Stimulated activated CD8-positive, alpha-beta memory T cell treated with anti-CD3 and anti-CD28 coated beads, Interleukin-4, amount 100 ng/mL, for 4 hours (primary cell): ENCODE measurements at places on chromosomes 2 and 18.
A peak's percentile ranks its signal among the peaks of the same experiment; 100 is the strongest.

GRCh38 chr2:144501118-144501517 lies 18.8 kb downstream of the ZEB2 start:
- no peak for DNase-seq

- DNase-seq = no peak
Observed at GRCh38 chr18:58527285-58527951, 101.5 kb downstream of the ALPK2 start.

- peak; percentile 24 for DNase-seq
Observed at GRCh38 chr2:127829845-127830246, 18.9 kb upstream of the WDR33 start.

- no peak for DNase-seq
Observed at GRCh38 chr2:237196409-237196808, 110.7 kb downstream of the COPS8 start.

- DNase-seq = no peak
Observed at GRCh38 chr18:3973191-3973850, 481.8 kb downstream of the DLGAP1 start.

DNA sequence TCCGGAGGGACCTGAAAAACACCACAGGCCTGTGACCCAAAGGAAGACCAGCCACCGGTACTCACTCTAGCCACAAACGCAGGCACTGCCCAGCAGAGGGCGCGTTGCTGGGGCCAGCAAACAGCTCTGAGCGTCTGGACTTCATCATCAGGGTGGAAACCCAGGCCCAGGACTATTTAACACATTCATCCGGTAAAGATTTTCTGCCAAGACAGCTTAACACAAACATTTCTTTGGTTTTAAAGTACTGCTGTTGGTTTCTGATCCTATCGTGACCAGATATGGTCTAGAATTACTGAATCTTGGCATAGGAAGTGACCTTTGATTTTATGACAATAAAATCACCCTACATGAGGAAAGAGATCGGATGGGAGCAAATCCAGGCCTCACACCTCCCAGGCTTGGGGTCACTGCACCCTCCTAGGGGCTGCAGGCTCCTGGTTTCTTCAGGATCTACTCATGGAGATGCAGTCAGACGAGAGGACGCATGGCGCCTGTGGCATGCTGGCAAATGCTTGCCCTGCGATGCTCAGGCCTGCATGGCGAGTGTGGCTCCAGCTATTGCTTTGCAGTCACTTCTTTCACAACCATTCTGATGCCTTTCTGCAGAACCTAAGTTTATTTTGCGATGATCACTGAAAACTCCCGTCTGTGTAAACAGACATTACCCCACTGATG lies 130.4 kb downstream of the COL4A4 start:
- DNase-seq = no peak

DNA sequence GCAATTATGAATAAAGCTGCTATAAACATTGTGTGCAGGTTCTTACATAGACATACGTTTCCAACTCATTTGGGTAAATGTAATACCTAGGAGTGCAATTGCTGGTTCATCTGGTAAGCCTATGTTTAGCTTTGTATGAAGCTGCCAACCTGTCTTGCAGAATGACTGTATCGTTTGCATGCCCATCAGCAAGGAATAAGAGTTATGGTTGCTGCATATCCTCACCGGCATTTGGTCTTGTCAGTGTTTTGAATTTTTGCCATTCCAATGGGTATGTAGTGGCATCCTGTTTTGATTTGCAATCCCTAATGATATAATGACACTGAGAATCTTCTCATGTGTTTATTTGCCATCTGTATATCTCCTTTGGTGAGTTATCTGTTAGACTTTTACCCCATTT lies 20.7 kb downstream of the CCDC150 start:
- DNase-seq = no peak

- no peak for DNase-seq
Observed at GRCh38 chr2:203728321-203728720, 21.9 kb downstream of the CD28 start.

- DNase-seq = no peak
Observed at GRCh38 chr2:200171731-200172482, 134.6 kb upstream of the SPATS2L start.

DNA sequence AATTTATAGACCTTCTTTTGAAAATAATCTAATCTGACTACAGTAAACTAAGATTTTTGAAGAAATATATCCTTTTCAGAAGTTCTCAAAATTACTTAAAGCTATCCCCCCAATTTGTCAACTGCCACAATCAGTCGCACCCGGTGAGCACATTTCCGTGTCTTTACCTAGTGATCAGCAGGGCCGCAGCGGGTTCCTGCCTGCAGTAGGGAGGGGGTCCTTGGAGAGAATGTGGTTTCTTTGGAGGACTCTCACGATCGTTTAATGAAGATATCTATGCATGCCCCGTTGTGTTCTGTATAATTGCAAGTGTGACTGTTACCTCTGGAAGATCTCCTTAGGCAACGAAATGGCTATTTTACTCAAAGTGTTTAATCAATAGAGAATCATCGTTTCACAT lies 251.9 kb upstream of the RAB12 start:
- DNase-seq = no peak

DNA sequence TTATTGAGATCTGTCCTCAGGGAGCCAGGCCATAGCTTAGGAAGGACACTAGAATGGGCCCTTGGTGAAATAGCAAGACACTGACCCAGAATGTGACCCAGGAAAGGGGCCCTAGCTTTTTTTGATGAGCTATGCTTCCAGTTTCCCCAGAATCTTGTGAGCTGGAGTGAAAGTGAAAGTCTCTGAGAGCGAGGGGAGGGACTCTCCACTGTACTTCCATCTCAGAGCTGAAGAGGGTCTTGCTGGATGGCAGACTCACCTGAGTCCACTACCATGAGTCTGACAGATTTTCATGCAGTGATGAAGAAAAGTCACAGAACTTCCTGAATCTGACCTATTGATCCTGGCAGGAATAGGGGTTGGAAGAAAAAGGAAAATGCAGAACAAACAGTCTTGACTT lies 3.1 kb downstream of the ARHGAP25 start:
- no peak for DNase-seq

DNA sequence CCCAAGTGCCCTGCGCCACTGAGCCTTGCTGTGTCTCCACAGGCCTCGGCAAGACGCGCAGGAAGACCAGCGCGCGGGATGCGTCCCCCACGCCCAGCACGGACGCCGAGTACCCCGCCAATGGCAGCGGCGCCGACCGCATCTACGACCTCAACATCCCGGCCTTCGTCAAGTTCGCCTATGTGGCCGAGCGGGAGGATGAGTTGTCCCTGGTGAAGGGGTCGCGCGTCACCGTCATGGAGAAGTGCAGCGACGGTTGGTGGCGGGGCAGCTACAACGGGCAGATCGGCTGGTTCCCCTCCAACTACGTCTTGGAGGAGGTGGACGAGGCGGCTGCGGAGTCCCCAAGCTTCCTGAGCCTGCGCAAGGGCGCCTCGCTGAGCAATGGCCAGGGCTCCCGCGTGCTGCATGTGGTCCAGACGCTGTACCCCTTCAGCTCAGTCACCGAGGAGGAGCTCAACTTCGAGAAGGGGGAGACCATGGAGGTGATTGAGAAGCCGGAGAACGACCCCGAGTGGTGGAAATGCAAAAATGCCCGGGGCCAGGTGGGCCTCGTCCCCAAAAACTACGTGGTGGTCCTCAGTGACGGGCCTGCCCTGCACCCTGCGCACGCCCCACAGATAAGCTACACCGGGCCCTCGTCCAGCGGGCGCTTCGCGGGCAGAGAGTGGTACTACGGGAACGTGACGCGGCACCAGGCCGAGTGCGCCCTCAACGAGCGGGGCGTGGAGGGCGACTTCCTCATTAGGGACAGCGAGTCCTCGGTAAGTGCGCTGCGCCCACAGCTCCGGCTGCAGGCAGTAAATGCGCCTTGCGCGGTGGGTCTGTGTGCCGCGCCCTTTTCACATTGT lies 136.8 kb downstream of the NCK2 start:
- no peak for DNase-seq

DNA sequence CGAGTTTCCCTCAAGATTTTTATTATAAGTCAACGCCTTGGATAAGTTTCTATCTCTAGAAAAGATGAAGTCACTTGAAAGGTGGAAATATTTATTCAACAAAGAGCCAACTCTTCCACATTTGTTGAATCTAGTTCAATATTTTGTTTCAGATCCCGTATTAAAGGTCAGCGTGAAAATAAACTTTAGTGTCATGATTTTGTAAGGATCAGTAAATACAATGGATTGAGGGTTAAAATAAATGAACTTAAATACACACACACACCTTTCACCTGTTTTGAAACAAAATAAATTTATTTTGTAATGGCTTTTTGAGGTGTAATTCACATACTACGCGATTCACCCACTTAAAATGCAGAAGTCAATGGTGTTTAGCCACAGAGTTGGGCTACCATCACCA lies 16.0 kb upstream of the NPPC start:
- DNase-seq = no peak

DNA sequence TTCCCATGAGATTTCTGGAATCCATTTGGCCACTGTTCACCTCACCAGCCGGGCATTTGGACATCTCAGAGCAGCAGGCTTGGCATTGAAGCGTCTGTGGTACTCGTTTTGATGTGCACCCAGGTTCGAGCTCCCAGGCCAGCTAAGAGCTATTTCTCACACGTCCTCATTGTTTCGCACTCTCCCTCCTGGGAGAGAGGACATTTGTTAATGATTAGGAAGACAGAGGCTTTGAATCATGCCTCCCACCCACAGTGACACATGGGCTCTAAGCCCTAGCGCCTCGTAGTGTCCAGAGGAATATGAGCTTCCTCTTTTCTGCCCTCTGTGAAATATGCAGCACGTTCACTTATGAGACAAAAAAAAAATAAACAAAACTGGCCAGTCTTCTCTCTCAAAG lies 361.8 kb downstream of the RND3 start:
- no peak for DNase-seq

GRCh38 chr2:74910245-74910644 lies 48.2 kb upstream of the POLE4 start:
- no peak for DNase-seq

DNA sequence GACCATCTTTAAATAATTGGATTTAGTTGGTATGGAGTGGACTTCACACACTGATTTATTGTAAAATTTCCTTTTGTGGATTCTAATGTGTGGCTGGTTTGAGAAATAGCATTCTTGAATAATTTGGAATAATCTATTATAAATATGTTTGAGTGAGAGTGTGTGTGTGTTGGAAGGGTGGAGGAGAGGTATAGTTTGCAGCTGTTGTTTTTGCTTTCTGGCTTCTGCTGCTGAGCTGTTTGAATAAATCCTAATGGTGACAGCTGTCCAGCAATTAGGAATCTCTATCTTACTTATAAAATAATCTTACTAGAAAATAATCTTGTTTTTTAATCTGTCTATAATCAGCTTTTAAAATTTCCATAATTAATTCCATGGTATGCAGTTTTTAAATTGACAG lies 1283.0 kb upstream of the CDH2 start:
- no peak for DNase-seq

GRCh38 chr2:163441603-163442002 lies 294.2 kb downstream of the FIGN start:
- DNase-seq = no peak

GRCh38 chr2:208228476-208228875 lies 26.4 kb downstream of the IDH1 start:
- DNase-seq = no peak

DNA sequence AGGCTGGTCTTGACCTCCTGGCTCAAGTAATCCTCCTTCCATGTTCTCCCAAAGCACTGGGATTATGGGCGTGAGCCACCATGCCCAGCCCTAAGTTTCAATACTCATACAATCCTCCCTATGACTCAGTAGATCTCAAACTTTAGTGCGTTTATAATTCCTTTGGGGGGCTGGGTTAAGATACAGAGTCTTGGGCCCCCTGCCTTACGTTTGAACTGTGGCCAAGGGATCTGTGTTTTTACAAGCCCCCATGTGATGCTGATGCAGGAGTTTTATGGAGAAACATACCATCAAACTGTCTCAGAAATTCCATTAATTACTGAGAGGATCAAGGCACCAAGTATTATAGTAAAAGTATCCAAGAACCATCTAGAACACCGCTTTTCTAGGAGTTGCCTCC lies 38.2 kb upstream of the FAM136A start:
- DNase-seq = no peak

DNA sequence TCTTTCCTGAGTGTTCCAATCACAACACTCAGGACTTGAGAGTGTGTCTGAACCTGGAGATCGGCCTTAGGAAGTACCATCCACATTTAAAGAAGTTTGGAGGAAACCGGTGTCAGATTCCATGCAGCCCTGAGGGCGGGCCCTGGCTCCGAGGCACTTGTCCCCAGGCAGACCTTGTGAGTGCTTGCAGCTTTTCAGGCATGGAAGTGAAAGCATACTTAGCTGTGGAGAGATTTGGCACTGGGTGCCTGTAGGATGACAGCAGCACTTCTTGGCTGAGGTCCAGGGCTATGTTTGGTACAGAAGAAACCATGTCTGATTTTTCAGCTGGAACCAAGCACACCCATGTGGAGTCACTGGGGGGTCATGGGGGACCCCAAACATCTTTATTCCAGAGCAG lies 230.8 kb downstream of the SEPTIN10 start:
- no peak for DNase-seq

DNA sequence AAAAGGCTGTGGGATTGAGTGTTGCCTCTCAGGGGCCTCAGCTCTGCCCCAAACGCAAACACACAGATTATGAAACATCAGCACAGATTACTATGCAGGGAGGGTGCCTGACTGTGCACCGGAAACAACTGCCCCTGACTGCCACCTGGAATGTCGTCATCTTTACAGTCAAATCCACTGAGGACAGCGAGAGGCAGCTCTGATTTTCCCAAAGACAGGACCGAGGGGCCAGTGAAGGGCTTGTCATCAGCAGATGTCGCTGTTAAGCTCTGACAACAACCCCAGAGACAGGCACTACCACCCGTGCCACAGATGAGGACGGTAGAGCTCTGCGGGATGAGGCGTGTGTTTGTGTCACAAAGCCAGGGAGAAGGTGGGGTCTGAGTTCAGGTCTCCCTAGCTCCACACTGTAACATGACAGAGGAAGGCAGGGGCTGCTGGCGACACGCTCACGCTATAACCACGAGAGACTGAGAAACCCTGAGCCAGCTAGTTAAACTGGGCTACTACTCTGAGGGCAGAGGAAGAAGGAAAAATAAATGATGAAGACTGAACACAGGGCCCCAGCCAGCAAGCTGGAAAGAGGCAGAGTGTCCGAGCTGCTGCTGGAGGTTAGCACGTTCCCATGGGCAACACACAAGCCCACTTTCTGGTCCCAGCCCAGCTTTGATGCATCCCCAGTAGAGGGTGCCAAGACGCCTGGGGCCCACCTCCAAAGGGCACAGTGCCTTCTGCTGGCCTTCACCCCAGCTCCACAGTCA lies 47.0 kb downstream of the PARD6G start:
- no peak for DNase-seq
